Uterus (tissue), 4 donors: ENCODE measurements at places on chromosomes 1 and 21. TPM values are rescaled to one million over a fixed set of nuclear protein-coding genes. Genes with fewer than 3 reads are reported as not detected.

GRCh38 chr1:211641044-211641800 lies 34.2 kb downstream of the NEK2 start:
- no peak for DNase-seq

GRCh38 chr1:46180082-46180616 lies 3.9 kb upstream of the P3R3URF start:
- no peak for DNase-seq

GRCh38 chr1:111320066-111320879 lies 29.6 kb downstream of the CHIA start:
- DNase-seq = no peak

RXFP4 gene
- not detected for total RNA-seq

SLC25A34 gene
- total RNA-seq = not detected

- no peak for DNase-seq
Observed at GRCh38 chr1:225908013-225908640, 15.9 kb downstream of the PYCR2 start.

DNA sequence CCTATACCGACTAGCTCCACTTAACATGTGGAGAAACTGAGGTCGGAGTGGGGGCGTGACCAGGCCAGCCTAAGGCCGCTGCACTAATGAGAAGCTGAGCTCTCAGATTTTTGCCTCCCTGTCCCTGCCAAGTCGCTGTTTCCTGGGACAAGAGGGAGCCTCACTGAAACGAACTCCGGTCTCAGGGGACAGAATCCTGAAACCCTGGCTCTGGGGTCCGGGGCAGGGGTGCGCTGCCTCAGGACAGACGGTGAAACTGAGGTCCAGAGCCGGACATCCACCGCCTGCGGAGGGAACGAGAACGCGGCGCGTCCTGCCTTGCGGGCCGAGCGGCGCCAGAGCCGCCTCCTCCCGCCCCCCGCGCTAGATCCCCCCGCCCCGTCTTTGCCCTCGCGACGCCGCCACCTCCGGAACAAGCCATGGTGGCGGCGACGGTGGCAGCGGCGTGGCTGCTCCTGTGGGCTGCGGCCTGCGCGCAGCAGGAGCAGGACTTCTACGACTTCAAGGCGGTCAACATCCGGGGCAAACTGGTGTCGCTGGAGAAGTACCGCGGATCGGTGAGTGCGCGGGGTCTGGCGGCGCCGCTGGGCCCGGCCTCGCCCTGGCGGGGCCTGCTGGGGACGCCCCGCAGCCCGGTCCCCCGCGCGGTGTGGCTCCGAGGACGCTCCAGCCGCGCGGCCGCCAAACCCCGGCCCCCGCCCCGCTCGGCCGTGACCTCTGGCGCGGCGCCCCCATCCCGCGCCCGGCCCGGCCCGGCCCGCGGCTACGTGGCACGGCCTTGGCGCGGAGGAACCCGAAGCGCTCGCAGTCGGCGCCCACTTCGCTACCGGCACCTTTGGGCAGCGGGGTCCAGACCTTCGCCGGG lies at the start of gene GPX7:
Gene GPX7 (plus strand): TSS at position 381 of the 865 bp plus-strand sequence. CDS start 39 bp downstream, at position 420.
- peak; percentile 41 for DNase-seq

DNA sequence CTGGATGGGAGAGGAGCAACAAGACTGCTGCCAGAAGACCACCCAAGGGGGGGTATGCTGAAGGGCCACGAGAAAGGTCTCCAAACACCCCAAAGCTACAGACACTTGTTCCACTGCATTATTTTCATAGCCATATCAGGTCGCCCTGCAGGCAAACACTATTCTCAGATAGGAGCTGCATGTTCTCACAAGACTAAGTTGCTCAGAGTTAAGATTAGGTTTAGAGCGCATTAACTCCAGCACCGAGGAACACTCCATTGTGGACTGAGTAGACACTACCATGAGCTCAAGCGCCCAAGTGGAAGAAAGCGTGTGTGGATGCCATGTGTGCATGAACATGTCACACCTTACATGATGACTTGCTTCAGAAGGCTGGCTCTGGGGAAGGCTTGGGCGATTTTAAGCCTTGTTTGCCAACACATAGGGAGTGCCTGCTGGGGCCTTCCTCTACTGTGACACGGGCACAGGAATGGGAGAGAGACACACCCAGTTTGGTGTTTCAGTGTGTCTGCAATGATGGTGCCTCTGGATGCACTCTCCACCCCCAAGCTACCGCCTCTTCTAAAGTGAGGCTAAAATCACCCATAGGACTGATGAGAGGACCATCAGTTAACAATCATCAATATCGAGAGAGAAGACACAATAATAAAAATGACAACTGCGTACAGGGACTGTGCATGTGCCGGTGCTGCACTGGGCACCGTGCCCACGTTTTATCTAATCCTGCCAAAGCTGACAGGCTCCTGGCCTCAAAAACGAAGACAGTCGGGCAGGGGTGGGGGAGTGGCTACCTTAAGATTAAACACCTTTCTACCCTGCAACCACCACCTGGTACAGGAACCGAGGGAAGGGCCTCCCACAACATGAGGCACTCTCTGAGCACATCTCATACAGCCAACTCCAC lies 34.9 kb downstream of the SSBP3 start:
- no peak for DNase-seq

GRCh38 chr1:204568576-204569315 lies 52.5 kb downstream of the MDM4 start:
- no peak for DNase-seq

SDE2 gene
- total RNA-seq = 21.5 TPM

TINAGL1 gene
- total RNA-seq = 247 TPM

GRCh38 chr1:47766832-47767740 lies 230.1 kb downstream of the TRABD2B start:
- DNase-seq = no peak

LY9 gene
- 0.35 TPM for total RNA-seq

MNDA gene
- 1.6 TPM for total RNA-seq

ZP4 gene
- not detected for total RNA-seq

OR2M5 gene
- total RNA-seq = not detected

- DNase-seq = no peak
Observed at GRCh38 chr1:7616076-7616832, 154.8 kb upstream of the VAMP3 start.

- peak; percentile 29 for DNase-seq
Observed at GRCh38 chr21:27802816-27803475, 836.1 kb upstream of the ADAMTS5 start.

GRCh38 chr21:26572702-26573381 lies at the start of gene CYYR1:
Gene CYYR1, minus strand, starts transcription at chr21:26573286. Its CDS starts 346 bp downstream, at chr21:26572940.
- DNase-seq = no peak

OR2G6 gene
- not detected for total RNA-seq

DNA sequence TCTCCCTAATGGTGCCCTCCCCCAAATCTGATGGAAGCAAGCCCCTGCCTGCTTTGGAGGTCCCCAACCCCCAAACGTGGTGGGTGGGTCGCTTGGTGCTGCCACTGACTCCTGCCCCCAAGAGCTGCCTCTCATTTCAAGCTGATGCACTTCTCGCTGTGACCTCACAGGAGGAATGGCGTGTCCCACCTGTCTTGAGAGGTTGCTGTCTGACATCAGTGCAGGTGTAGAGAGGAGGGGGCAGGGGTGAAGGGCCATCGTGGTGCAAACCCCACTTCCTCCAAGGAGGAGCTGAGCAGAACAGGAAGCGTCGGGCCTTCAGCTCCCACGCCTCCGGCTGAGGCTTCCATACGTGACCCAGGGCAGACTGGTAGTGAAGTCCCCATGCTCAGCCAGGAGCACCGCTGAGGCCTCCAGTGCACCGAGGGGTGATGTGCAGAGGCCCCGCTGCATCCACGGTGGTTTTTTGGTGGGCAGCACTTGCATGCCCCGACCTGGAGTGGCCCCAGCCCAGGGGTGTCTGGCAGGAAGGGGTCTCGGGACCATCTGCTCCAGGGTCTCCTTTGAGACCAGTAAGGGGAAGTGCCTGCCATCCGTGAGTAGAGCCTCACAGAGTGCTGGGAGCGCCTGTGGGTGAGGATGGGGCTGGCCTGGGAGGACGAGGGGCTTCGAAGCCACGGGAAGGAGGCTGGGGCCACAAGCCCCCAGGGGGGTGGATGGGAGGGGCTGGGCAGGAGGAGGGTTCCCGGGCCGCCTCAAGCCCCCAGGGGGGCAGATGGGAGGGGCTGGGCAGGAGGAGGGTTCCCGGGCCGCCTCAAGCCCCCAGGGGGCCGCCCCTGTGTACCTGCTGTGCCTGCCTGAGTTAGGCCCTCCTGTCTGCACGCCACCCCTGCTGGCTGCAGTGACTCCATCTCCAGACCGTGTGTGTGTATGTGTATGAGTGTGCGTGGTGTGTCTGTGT lies 39.8 kb downstream of the WDR4 start:
- DNase-seq = peak; percentile 8

DNA sequence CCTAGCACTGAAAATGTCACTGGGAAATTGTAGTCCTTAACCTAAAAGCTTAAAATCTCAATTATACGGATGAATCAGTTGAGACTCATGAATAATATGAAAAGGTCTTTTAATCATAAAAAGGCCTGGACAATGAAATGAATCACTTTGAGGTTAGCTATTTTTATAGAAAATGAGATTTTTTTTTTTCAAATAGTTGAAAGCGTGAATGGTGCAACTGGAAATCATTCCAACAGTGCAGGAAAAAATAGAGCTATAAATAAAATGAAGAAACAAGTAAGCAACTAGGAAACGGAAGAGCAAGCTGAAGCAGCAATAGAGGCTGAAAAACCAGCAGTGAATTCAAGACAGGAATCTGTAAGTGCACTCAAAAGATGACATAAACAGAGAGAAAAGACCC lies 142.9 kb downstream of the BACH1 start:
- no peak for DNase-seq

- no peak for DNase-seq
Observed at GRCh38 chr1:168097921-168098528, 38.7 kb downstream of the GPR161 start.

GRCh38 chr1:219900201-219900600 lies 28.2 kb downstream of the SLC30A10 start:
- DNase-seq = no peak

SPRR2A gene
- total RNA-seq = 0.67 TPM

GRCh38 chr1:222769181-222769580 lies 32.2 kb downstream of the FAM177B start:
- DNase-seq = no peak

DNA sequence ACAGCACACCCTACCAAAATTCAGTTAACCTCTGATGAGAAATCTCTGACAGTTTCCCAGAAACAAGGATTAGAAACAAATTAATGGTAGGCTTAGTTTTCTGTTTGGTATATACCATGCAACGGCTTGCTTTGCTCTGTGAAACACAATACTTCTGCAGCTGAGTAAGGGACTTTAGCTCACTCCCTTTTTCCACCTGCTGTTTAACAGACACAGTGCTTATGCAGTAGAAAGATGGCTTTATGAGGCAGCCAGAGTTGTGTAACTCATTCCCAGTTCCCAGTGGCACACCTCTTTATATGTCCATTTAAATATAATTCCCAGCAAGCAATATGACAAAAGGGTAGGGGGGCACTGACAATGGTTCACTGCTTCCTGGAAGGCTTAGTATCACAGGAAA lies 124.0 kb downstream of the PIGK start:
- no peak for DNase-seq

GRCh38 chr21:44789880-44790279 lies 11.7 kb downstream of the UBE2G2 start:
- no peak for DNase-seq

DNA sequence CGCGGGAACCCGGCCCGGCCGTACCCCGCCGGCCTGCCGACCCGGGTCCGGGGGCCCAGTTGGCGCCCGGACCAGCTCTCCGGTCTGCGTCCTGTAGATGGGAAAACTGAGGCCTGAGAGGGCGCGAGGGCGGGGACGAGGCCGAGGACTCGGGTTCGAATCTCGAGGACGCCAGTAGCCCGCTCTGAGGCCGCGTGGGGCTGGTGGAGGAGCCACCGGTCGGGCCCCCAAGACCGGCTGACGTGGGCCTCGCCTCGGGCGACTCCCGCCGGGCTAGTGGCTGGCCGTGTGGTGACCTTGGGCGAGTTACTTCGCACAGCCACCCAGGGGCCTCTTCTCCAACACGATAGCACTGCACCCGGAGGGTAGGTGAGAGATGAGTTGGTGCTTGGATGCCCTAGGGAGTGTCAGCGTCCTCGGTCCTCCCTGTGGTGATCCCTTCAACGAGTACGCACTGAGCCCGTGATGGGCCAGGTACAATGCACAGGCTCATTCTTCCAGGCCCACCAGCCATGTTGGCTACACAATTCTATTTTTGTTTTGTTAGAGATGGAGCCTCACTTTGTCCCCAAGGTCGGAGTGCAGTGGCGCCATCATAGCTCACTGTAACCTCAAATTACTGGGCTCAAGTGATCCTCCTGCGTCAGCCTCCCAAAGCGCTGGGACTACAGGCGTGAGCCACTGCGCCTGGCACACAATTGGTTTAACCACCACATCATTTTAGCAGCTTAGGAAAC lies 404 bp upstream of the SCMH1 start:
- peak; percentile 40 for DNase-seq

GRCh38 chr1:211684791-211685190 lies 9.4 kb upstream of the NEK2 start:
- no peak for DNase-seq

DNA sequence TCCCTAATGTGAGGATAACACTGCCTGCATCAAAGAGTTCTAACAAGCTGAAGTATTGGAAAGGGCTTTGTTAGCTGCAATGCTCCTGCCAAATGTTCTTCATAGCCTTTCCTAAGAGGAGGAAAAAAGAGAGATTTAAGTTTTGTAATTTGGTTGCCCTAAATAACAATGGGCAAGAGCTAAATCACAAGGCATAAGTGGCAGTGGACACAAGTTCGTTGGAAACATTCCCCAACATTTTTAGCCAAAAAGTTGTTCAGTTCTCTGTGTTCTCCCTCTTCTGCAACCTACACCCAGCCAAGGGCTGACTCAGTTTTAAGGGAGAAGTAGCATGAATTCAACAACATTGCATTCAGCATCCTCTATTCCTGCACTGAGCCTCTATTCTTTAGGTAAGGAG lies 2.6 kb upstream of the UQCRHL start:
- DNase-seq = no peak

- DNase-seq = no peak
Observed at GRCh38 chr1:230248889-230249270, 177.3 kb downstream of the PGBD5 start.

- no peak for DNase-seq
Observed at GRCh38 chr1:231419738-231420298, 2.3 kb downstream of the EGLN1 start.

DNA sequence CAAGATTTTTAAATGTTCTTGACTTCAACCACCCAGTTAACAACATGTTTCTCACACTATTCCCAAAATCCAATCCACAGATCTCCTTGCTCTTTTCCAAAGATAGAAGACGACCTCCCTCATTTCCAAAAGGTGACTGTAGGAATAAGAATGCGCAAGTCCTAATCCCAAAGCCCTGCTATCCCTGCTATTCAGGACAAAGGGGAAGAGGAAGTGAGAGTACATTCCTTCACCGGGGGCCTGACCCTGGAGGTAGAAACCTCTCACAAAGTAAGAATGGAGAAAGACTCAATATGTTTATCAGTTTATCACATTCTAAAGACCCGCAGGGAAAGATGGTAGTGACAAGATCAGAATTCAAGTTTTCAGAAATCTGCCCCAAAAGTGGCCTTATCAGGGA lies 55.7 kb downstream of the PLEKHA6 start:
- DNase-seq = no peak

DNA sequence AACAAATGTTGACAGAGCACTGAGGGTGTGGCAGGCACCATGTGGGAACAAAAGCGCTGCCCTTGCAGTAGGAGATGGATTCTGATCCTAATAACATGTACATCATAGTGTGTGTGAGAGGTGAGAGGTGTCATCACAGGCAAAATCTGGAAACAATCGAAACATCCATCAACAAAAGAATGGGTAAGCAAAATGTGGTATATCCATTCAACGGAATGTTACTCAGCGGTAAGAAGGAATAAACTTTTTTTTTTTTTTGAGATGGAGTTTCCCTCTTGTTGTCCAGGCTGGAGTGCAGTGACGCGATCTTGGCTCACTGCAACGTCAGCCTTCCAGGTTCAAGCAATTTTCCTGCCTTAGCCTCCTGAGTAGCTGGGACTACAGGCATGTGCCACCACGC lies 112.3 kb downstream of the ACTL8 start:
- no peak for DNase-seq

GRCh38 chr1:68234094-68234493 lies 1.8 kb upstream of the WLS start:
- DNase-seq = no peak
